ENCODE measurements at places on chromosomes 11 and 22.

- ATAC-seq: peak; percentile 86
Observed at GRCh38 chr11:123719452-123719851, 22.0 kb downstream of the ZNF202 start.

DNA sequence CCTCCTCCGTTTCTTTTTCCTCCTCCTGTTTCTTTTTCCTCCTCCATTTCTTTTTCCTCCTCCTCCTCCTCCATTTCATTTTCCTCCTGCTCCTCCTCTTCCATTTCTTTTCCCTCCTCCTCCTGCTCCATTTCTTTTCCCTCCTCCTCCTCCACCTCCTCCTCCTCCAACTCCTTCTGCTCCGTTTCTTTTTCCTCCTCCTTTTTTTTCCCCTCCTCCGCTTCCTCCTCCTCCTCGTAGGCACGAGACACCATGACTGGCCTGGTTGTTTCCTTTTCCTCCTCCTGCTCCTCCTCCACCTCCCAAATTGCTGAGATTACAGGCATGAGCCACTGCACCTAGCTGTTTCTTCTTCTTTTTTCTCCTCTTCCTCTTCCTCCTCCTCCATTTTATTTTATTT, 25.6 kb upstream of the DRICH1 start:
- no peak for ATAC-seq

GRCh38 chr11:84295815-84296214, 1009.6 kb upstream of the CCDC90B start:
- no peak for ATAC-seq

- no peak for ATAC-seq
Observed at GRCh38 chr11:1476940-1477736, 9.4 kb downstream of the MOB2 start.

DNA sequence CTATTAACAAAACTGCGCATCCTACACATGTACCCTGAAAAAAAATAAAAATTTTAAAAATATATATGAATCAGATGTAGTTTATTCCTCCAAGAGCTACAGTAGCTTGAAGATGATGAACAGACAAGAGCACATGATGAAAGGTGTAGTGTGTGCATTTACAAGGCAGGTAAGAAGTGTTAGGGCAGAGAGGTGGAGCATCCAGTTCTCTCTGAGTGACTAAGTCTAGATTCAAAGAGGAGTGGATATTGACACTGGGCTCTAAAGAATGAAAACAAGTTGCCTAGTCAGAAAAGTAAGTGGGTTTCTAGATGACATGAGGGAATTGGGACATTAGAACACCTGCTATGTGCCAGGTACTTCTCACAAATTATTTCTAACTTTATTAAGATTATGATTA, 76.0 kb upstream of the CARD18 start:
- no peak for ATAC-seq

GRCh38 chr11:118842369-118842768, 41.3 kb upstream of the CXCR5 start:
- no peak for ATAC-seq
